ENCODE measurements at places on chromosomes 6 and 20.
A peak's percentile ranks its signal among the peaks of the same experiment; 100 is the strongest.

GRCh38 chr6:129100164-129100563 is 217.2 kb downstream of the LAMA2 start:
- DNase-seq = no peak

GRCh38 chr20:24816431-24816830 is 132.6 kb upstream of the CST7 start:
- no peak for DNase-seq

- no peak for DNase-seq
Measured at GRCh38 chr6:19754686-19755085, 82.5 kb upstream of the ID4 start.

GRCh38 chr20:1932971-1933370 is 37.8 kb downstream of the SIRPA start:
- DNase-seq = no peak

DNA sequence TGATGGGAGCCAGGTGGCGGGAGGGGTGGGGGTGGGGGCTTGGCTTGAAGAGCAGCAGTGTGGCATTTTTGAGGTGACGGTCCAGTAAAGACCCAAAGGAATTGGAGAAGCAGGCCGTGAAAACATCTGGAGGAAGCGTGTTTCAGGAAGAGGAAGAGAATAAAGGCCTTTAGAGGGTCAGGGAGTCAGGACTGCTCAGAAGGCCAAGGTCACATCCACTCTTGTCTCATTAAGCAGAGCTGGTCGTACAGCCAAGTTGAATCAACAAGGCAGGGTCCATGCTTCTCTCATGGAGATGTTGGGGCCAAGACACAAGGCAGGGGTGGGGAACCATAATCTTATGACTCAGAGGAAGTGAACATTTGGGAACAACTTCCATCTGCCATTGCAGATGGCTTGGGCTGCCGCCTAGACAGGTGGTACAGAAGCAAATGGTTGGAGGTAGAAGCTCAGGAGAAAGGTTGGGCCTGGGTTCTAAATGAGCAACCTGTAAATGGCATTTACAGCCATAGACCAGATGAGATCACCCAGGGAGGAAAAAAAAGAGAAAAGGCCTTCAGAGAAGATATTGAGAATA is 179.6 kb downstream of the TTLL2 start:
- peak; percentile 44 for DNase-seq

DNA sequence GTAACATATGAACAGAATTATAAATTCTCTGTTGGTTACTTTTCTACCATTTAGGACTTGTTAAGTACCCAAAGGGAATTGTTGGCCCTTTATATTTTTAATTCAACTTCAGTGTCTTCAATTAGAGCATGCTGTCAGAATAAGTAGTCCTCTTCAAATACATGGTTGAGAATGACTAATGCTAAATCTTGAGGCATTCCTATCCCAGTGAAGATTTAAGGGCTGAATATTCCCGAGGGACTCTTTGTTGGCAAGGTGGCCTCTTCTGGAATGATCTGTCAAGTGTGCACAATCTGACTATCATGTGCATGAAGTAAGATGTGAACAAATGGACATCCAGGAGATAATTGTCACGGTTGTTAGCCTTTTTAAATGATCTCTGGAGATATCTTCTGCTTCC is 421.7 kb downstream of the BMP2 start:
- no peak for DNase-seq

DNA sequence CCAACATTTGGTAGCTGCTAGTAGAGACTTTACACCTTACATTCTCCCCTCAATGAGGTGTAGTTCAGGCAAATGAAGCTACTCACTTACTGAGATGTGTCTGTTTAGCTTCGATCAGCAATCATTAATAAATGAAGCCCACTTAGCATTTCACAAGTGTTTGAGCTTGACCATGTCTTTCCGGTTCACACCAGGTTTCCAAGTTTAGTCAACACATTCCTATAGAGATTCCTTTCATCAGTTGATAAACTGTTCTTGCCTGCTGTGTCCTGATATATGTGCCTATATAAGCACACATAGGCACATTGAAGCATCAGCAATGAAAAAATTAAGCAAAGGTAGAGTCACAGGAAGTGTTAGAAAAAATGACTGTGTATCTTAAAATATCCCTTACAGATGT is 150.0 kb downstream of the BTBD3 start:
- DNase-seq = no peak

DNA sequence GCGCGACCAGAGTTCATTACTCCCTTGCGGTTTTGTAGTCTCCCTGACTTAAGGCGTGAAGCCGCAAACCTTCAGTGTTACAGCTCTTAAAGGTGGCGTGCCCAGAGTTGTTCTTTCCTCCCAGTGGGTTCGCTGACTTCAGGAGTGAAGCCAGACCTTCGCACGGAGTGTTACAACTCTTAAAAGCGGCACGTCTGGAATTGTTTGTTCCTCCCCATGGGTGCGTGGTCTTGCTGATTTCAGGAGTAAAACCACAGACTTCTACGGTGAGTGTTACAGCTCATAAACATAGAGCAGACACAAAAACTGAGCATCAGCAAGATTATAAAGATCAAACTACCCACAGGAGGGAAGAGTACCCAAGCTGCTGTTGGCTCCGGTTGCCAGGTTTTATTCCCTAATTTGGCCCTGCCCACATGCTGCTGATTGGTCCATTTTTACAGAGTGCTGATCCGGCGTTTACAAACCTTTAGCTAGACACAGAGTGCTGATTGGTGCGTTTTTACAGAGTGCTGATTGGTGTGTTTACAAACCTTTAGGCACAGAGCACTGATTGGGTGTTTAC is 10.4 kb downstream of the TMEM14C start:
- DNase-seq = peak; percentile 58

- no peak for DNase-seq
Measured at GRCh38 chr6:142728910-142729481, 216.0 kb downstream of the HIVEP2 start.

GRCh38 chr20:23129266-23129665 is 43.1 kb upstream of the CD93 start:
- no peak for DNase-seq

- DNase-seq = no peak
Measured at GRCh38 chr20:2602046-2602735, 50.2 kb upstream of the NOP56 start.

- no peak for DNase-seq
Measured at GRCh38 chr6:144730088-144730645, 445.0 kb downstream of the UTRN start.

DNA sequence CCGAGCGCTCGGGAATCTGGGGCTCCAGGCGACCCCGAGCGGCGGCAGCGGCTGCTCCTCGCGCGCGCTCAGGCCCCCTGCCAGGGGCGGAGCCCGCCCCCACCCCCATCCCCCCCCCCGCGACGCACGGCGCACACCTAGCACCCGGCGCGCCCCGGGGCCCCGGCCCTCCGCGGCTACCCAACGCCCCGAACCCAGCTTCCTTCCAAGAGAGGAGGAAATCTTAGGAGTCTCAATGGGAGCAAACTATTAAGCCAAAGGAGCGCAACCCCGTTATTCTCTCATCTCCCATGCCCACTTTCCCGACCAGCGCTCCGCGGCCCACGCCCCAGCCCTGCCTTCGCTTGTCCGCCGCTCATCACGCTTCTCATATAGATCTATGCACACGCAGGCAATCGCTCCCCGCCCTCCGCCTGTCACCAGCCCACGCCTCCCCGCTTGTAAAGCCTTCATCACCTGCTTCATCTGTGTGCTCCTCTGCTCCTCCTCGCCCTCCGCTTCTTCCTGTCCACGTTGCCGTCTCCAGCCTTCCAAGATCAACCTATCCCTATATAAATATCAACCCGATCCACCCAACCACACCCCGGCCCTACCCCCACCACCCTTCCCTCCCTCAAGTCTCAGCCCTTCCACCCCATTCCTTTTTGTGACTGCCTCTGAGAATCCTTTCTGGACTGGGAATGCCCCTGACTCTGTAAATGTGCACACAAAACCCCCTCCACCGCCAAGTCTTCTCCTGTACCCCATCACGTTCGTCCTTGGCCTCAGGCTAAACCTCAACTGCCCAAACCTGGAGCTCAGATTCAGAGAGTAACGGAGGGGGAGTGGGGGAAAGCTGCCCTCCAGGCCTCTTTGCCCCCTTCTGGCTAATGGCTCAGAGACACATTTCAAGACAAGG is at the start of gene DLK2:
Gene DLK2, minus strand, starts transcription at position 18 of the 898 bp plus-strand sequence. CDS start 723 bp downstream, outside the sequence.
- DNase-seq = no peak

DNA sequence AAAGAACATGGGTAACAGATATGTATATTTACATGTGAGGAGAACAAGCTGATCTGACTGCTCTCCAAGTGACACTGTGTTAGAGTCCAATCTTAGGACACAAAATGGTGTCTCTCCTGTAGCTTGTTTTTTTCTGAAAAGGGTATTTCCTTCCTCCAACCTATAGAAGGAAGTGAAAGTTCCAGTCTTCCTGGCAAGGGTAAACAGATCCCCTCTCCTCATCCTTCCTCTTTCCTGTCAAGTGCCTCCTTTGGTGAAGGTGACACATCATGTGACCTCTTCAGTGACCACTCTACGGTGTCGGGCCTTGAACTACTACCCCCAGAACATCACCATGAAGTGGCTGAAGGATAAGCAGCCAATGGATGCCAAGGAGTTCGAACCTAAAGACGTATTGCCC is 5.2 kb downstream of the HFE start:
- no peak for DNase-seq

- DNase-seq = no peak
Measured at GRCh38 chr6:12815884-12816600, 99.5 kb downstream of the PHACTR1 start.

Measured in testis (tissue), 5 donors.